ENCODE measurements at places on chromosomes 6 and 20.
A peak's percentile ranks its signal among the peaks of the same experiment; 100 is the strongest.

DNA sequence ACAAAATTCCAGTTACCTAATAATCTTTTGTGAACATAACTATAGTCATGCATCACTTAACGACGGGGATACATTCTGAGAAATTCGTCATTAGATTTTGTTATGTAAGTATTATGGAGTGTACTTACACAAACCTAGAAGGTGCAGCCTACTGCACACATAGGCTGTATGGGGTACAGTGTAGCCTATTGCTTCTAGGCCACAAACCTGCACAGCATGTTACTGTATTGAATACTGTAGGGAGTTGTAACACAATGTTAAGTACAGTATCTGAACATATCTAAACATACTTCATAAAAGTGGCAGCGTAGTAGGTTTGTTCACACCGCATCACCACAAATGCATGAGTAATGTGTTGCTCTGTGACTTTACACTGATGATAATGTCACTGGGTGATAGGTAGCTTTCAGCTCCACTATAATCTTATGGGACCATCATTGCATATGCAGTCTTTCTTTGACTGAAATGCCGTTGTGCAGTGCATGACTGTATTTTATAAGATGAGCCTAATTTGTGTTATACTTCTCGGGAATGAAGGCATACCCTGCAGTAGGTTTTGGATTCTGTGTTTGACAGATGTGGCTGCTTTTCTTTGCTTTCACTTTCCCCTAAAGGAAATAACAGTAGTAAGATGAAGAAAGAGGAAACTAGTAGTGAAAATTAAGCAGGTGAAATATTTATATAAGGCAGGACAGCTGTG, 365.6 kb downstream of the FARS2 start:
- no peak for DNase-seq

DNA sequence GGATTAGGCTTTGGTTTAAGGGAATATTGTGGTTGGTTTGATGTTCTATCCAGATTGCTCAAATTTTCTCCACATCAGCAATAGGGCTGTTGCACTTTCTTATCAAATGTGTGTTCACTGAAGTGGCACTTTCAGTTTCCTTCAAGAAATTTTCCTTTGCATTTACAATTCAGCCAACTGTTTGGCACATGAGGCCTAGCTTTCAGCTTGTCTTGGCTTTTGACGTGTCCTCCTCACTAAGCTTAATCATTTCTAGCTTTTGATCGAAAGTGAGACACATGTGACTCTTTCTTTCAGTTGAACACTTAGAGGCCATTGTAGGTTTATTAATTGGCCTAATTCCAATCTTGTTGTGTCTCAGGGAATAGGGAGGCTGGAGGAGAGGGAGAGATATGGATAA, 104.8 kb downstream of the FLRT3 start:
- DNase-seq, result no peak

GRCh38 chr6:22892452-22892851, 323.1 kb downstream of the HDGFL1 start:
- DNase-seq, result peak; percentile 90

- DNase-seq, result no peak
Measured at GRCh38 chr6:31293343-31293742, 21.5 kb upstream of the HLA-C start.

GRCh38 chr6:157093536-157093935, 229.8 kb downstream of the TMEM242 start:
- DNase-seq, result no peak

DNA sequence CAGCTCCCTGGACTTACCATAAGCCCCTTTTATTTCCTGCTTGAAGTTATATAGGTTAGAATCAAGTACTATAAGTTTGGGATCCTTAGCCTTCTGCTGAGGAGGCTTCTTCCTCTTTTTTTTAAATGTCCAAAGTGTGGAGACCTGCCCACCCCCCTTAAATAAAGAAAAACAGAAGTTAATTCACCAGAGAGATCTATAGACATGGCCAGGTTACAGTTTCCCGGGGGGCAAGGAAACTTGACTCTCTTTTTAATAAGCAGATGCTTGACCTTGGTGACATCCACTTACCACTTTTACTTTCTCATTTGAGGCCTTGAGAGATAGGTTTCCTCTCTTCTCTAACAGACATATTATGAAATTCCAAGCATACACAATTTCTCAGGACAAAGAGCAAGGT, 88.3 kb downstream of the BMP2 start:
- DNase-seq, result no peak

DNA sequence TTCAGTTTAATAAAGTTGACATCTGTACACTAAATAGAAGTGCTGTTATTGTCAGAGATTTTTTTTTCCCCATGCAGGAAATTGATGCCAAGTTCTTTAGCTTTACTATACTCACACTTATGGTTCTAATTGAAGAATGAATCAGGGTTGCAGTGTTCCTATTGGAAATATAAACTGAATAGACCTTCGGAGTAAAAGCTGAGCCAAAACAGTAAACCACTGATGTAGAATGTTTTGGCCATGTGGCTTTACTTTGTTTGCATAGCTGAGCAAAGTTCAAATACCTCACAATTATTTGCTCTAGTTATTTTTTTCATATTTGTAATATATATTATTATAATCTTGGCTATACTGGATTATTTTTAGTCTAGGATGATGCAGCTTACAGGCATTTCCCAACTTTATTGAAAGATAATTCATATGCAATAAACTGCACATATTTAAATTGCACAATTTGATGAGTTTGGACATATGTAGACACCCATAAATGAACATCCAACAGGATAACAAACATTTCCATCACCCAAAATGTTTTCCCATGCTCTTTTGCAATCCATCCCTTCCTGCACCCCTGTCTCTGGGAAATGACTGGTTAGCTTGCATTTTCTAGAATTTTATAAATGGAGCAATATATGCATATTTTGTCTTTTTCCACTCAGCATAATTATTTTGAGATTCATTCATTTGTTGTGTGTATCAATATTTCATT, 105.8 kb upstream of the NOX3 start:
- DNase-seq, result no peak

GRCh38 chr6:8619853-8620252, 184.5 kb upstream of the SLC35B3 start:
- no peak for DNase-seq

GRCh38 chr6:57109880-57110279, 19.9 kb downstream of the ZNF451 start:
- DNase-seq, result no peak

GRCh38 chr6:63859528-63859927, 223.9 kb downstream of the PHF3 start:
- DNase-seq, result no peak

DNA sequence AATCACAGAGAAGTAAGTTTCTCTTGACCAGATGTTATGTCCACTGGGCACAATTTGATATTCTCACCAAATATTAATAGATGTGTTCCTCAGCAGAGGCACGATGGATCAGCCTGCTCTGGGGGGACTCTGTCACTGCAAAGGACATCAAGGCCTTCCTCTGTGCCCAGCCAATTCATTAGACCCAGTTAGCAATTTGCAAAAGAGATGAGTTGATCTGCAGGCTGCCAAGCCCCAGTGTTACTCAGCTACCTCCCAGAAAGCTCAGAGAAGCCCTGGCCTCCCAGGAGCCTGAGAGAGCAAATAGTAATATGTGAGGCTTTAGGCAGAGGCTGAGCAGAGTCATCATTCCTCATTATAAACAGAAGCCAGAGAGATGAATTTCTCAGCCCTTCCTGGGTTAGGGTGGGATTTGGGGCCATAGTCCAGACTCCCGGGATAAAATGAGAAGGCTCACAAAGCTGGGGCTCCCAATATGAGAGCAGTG, 54.2 kb downstream of the ZNF831 start:
- DNase-seq, result no peak

- DNase-seq, result no peak
Measured at GRCh38 chr20:31496761-31497295, 17.4 kb upstream of the HM13 start.

GRCh38 chr20:15195378-15195777, 858.0 kb upstream of the FLRT3 start:
- peak; percentile 30 for DNase-seq

- no peak for DNase-seq
Measured at GRCh38 chr6:4259391-4259790, 124.0 kb upstream of the ECI2 start.

All from HS-27A (cell line).